ENCODE measurements at places on chromosomes 11 and 22.

- DNase-seq, result peak; percentile 81
Measured at GRCh38 chr22:33357981-33358399, 299.8 kb upstream of the SYN3 start.

GRCh38 chr11:110308071-110308470 is 11.7 kb upstream of the RDX start:
- no peak for DNase-seq

- peak; percentile 79 for DNase-seq
Measured at GRCh38 chr11:118434553-118435289, 1.6 kb upstream of the KMT2A start.

- DNase-seq, result no peak
Measured at GRCh38 chr11:16797776-16798175, 59.3 kb downstream of the C11orf58 start.

- peak; percentile 11 for DNase-seq
Measured at GRCh38 chr22:17921871-17922821, 102.2 kb downstream of the MICAL3 start.

- DNase-seq, result no peak
Measured at GRCh38 chr11:35348898-35349687, 70.3 kb downstream of the SLC1A2 start.

GRCh38 chr11:14058061-14058460 is 95.5 kb downstream of the SPON1 start:
- DNase-seq, result no peak

DNA sequence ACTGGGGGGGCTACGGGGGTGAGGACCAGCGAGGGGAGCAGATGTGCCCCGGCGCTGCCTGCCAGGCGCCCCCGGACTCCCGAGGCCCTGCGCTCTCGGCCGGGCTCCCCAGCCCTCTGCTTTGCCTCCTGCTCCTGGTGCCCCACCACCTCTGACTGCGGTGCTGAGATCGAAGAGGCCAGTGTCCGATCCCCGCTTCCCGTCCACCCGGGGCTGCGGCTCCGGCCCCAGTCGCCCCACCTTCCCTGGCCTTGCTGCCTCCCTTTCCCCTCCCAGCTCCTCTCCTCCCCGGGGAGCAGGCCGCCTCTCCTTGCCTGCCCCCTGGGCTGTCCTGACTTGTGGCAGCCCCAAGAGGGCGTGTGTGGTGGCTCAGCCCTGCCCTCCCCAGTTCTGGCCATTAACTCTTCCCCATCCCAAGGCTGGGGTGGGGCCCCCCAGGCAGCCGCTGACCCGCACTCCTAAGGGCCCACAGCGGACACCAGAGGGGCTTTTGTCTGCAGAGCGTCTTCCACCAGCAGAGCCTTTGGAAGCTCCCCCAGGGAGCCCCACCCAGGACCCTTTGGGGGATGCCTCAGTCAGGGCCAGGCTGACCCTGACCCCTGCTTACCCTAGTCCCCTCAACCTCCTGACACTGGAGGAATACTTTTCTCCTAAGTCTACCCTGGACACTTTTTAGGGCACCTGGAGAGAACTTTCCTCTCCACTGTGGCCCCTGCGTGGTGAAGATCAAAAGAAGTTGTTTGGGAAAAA is 16.6 kb downstream of the RTN4RL2 start:
- DNase-seq, result peak; percentile 18

GRCh38 chr11:120383518-120384155 is 47.4 kb downstream of the ARHGEF12 start:
- no peak for DNase-seq
